ENCODE measurements at places on chromosomes 12 and 14. TPM values are rescaled to one million over a fixed set of nuclear protein-coding genes. Genes with fewer than 3 reads are reported as not detected.

GRCh38 chr12:78818487-78818886 lies 46.1 kb upstream of the SYT1 start:
- no peaks in the 10 kb centered on the region for H3K4me1 ChIP-seq
- H3K4me3 ChIP-seq: no peak overlapping the region

GRCh38 chr14:66401449-66402095 lies 84.6 kb upstream of the CCDC196 start:
- no peak overlapping the region for H3K27ac ChIP-seq
- H3K4me1 ChIP-seq: no peaks in the 10 kb centered on the region
- no peaks in the 10 kb centered on the region for H3K27me3 ChIP-seq
- no peak overlapping the region for H3K4me3 ChIP-seq

DNA sequence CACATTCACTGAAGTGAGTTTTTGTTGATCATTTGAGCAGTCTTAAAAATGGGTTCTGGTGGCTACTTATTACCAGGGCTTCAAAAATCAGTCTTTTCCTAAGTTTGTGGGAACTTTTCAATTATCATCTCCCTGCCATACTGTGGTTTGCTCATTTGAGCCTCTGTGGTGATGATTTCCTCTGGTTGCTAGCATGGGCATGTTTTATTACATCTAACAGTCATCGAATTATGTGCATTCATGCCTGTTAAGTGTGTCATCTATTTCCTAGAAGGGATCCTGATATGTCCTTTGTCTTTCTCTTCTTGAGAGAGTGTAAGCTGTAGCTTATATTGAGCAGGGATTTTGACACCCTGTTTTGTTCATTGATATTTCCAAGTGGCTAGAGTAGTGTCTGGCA lies 116.8 kb downstream of the WIF1 start:
- no peak overlapping the region for H3K27ac ChIP-seq
- no peaks in the 10 kb centered on the region for H3K36me3 ChIP-seq
- no peak for DNase-seq
- H3K27me3 ChIP-seq: no peaks in the 10 kb centered on the region
- no peak overlapping the region for H3K4me3 ChIP-seq

- H3K4me1 ChIP-seq: no peaks in the 10 kb centered on the region
- H3K27me3 ChIP-seq: no peaks in the 10 kb centered on the region
- H3K36me3 ChIP-seq: no peaks in the 10 kb centered on the region
- no peak for DNase-seq
- H3K4me3 ChIP-seq: no peak overlapping the region
Observed at GRCh38 chr14:105502446-105503295, 11.6 kb downstream of the TEDC1 start.

- no peaks in the 10 kb centered on the region for H3K36me3 ChIP-seq
- no peak overlapping the region for H3K27ac ChIP-seq
- H3K4me1 ChIP-seq: no peaks in the 10 kb centered on the region
- DNase-seq: no peak
Observed at GRCh38 chr14:43795600-43796228, 711.4 kb downstream of the FSCB start.

DNA sequence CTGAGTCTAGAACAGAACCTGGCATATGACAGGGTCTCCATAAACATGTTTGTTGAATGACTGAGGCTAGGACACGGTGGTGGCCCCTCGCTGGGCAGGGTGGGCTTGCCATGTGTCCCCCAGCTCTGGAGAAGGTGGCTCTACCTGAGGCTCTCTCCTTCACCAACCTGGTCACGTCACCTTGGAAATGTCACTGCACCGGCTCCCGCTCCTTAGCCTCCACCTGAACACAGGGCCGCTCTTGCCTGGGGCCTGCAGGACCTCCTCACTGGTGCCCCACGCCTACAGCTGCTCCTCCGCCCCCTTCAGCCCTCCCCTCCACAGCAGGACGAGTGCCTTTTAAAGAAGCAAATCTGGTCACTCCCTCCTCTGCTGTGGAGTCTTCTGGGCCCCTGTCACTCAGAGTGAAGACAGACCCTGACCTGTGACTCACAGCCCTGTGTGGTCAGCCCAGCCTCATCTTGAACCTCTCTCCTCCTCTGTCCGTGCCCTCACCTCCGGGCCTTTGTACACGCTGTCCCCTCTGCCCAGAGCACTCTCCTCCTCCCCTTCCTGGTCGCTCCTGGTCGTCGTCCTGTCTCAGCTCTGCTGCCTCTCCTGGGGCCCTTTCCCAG lies 81.0 kb downstream of the ADGRD1 start:
- no peak for DNase-seq
- H3K4me3 ChIP-seq: no peak overlapping the region
- no peaks in the 10 kb centered on the region for H3K4me1 ChIP-seq
- no peaks in the 10 kb centered on the region for H3K36me3 ChIP-seq

Gene ERH
- total RNA-seq: 118 TPM

Gene DLGAP5
- 35.9 TPM for total RNA-seq

Gene GARIN6
- not detected for total RNA-seq

Gene SERPINA10
- total RNA-seq: 0.48 TPM

Gene ALDH6A1
- 29.6 TPM for total RNA-seq

Gene TMEM52B
- total RNA-seq: not detected
